ENCODE measurements at places on chromosomes 3 and 15. TPM values are rescaled to one million over a fixed set of nuclear protein-coding genes. Genes with fewer than 3 reads are reported as not detected.

LIPC gene
- 1.0 TPM for total RNA-seq

CHST14 gene
- 15.9 TPM for total RNA-seq

ARL14 gene
- total RNA-seq: not detected

SKOR1 gene
- total RNA-seq: 0.41 TPM

SHC4 gene
- total RNA-seq: 0.68 TPM

EXOSC7 gene
- total RNA-seq: 32.9 TPM

GOLGA8K gene
- total RNA-seq: 1.9 TPM

FAM174B gene
- total RNA-seq: 57.7 TPM

LOXL1 gene
- 7.6 TPM for total RNA-seq

PP2D1 gene
- total RNA-seq: not detected

EIF1B gene
- total RNA-seq: 55.5 TPM

SLC22A13 gene
- 0.32 TPM for total RNA-seq

- no peak for DNase-seq
- no peaks in the 10 kb centered on the region for H3K4me1 ChIP-seq
- H3K4me3 ChIP-seq: no peak overlapping the region
- H3K27ac ChIP-seq: no peak overlapping the region
- H3K27me3 ChIP-seq: no peaks in the 10 kb centered on the region
- H3K36me3 ChIP-seq: peaks cover 13% of the 10 kb centered on the region
Measured at GRCh38 chr3:88166419-88166971, 16.7 kb downstream of the C3orf38 start.

DNA sequence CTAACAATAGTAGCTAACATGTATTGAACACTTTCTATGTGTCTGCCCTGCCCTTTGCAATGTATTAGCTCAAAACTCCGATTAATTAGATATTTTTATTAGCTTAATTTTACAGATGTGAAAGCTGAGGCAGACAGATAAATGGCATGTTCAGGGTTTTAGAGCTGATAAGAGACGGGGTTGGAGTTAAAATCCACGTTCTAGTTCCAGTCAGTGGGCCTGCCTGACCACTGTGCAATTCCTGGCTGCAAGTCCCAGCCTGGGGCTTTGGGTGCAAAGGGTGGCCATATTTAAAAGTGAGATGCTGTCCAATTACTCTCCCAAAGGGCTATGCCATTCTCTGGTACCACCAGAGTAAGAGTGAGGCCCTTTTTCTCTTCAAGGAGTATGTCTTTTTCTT, 33.2 kb downstream of the FOXL2 start:
- no peaks in the 10 kb centered on the region for H3K36me3 ChIP-seq
- no peak for DNase-seq
- H3K4me3 ChIP-seq: no peak overlapping the region
- H3K27me3 ChIP-seq: no peaks in the 10 kb centered on the region

GRCh38 chr3:54251705-54252104, 129.4 kb downstream of the CACNA2D3 start:
- H3K27me3 ChIP-seq: no peaks in the 10 kb centered on the region
- H3K36me3 ChIP-seq: no peaks in the 10 kb centered on the region
- H3K4me3 ChIP-seq: no peak overlapping the region
- H3K4me1 ChIP-seq: no peaks in the 10 kb centered on the region
- no peak for DNase-seq
- no peak overlapping the region for H3K27ac ChIP-seq

DNA sequence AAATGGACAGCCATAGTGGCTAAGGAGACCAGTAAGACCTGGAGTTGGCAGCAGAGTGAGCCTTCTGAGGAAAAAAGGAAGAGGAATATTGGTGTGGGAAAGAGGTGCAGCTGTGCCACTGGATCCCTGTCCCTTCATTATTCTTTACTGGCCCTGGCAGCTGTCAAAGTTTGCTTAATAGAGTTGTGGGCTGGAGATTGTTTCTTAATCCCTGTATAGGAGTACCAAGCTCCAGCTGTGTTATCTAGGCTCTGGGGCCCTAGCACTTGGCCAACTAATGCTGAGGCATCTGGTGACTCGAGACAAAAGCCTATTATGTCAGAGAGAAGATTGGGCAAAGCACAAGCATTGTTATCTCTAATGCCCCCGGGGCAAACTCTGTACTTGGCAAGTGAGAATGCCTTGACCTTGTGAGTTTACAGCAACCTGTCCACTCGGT, 61.4 kb downstream of the ZNF609 start:
- H3K4me3 ChIP-seq: no peak overlapping the region
- H3K4me1 ChIP-seq: peaks cover 27% of the 10 kb centered on the region
- no peaks in the 10 kb centered on the region for H3K27me3 ChIP-seq
- no peak for DNase-seq
- no peaks in the 10 kb centered on the region for H3K36me3 ChIP-seq

- H3K4me1 ChIP-seq: peaks cover 48% of the 10 kb centered on the region
- H3K27ac ChIP-seq: peak overlapping the region; percentile 94
- peak; percentile 57 for DNase-seq
- no peaks in the 10 kb centered on the region for H3K36me3 ChIP-seq
Measured at GRCh38 chr15:70762469-70763119, 764 bp downstream of the UACA start.

GRCh38 chr3:179775416-179776122, 122.7 kb downstream of the USP13 start:
- no peak overlapping the region for H3K4me3 ChIP-seq
- no peak for DNase-seq
- H3K4me1 ChIP-seq: no peaks in the 10 kb centered on the region
- H3K27ac ChIP-seq: no peak overlapping the region
- no peaks in the 10 kb centered on the region for H3K27me3 ChIP-seq
- no peaks in the 10 kb centered on the region for H3K36me3 ChIP-seq

GRCh38 chr15:37995461-37996347, 61.3 kb downstream of the TMCO5A start:
- no peak for DNase-seq
- H3K4me1 ChIP-seq: no peaks in the 10 kb centered on the region
- no peaks in the 10 kb centered on the region for H3K36me3 ChIP-seq
- H3K27ac ChIP-seq: no peak overlapping the region
- no peak overlapping the region for H3K4me3 ChIP-seq

DNA sequence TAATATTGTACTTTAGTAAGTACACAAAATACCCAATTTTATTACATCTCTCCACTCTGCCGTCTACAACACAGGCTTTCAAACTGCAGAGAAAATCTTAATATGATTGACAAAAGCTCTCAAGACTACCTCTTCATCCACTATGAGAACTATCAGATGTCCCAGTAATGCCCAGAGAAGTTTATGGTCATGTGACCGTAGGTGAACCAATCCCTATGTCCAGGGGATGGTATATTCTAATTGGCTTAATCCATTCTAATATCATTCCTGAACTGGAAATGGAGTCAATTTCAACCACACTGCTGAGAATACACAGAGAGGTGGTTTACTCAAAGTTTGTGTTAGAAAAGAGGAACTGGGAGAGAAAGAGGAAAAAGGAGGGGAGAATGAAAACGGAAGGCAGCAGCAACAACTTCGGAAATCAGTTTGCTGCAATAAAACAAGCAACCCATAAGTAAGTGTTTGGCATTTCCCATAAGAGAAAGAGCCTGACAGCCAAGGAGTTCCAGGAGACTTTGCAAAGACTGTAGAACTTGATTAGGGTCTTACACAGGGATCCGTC, 7.3 kb downstream of the SST start:
- H3K36me3 ChIP-seq: no peaks in the 10 kb centered on the region
- H3K4me1 ChIP-seq: no peaks in the 10 kb centered on the region
- no peak overlapping the region for H3K4me3 ChIP-seq
- DNase-seq: no peak
- no peak overlapping the region for H3K27ac ChIP-seq
- H3K27me3 ChIP-seq: no peaks in the 10 kb centered on the region

GRCh38 chr3:72903004-72903403, 15.2 kb downstream of the GXYLT2 start:
- no peaks in the 10 kb centered on the region for H3K27me3 ChIP-seq
- H3K27ac ChIP-seq: no peak overlapping the region
- no peak for DNase-seq
- H3K36me3 ChIP-seq: no peaks in the 10 kb centered on the region
- H3K4me1 ChIP-seq: no peaks in the 10 kb centered on the region

DNA sequence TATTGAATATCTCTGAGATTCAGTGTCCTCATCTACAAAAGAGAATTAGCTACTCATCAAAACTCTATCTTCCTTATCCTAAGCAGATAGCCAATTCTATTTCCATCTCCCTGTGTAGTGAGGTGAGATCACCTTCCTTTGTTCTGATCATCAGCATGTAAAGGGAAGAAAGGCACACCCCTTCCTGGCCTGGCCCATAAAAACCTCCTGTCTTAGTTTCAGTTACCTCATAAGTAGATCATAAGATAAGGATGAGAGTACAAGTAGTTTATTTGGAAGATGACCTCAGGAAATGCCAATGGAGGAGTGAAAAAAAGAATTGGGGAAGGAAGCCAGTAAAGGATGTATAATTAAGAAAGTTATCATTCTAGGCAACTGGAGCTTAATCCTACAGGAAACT, 114.5 kb upstream of the GADL1 start:
- H3K4me1 ChIP-seq: peaks cover 10% of the 10 kb centered on the region
- H3K36me3 ChIP-seq: no peaks in the 10 kb centered on the region
- no peaks in the 10 kb centered on the region for H3K27me3 ChIP-seq
- no peak for DNase-seq
- H3K27ac ChIP-seq: no peak overlapping the region
- no peak overlapping the region for H3K4me3 ChIP-seq

- H3K4me3 ChIP-seq: no peak overlapping the region
- no peaks in the 10 kb centered on the region for H3K4me1 ChIP-seq
- H3K27me3 ChIP-seq: no peaks in the 10 kb centered on the region
- peaks cover 22% of the 10 kb centered on the region for H3K36me3 ChIP-seq
Measured at GRCh38 chr15:48478581-48478980, 147.4 kb downstream of the DUT start.

GRCh38 chr15:46576646-46577395, 942.0 kb downstream of the SQOR start:
- H3K4me3 ChIP-seq: no peak overlapping the region
- H3K27ac ChIP-seq: no peak overlapping the region
- H3K36me3 ChIP-seq: no peaks in the 10 kb centered on the region
- DNase-seq: no peak
- H3K27me3 ChIP-seq: no peaks in the 10 kb centered on the region

DNA sequence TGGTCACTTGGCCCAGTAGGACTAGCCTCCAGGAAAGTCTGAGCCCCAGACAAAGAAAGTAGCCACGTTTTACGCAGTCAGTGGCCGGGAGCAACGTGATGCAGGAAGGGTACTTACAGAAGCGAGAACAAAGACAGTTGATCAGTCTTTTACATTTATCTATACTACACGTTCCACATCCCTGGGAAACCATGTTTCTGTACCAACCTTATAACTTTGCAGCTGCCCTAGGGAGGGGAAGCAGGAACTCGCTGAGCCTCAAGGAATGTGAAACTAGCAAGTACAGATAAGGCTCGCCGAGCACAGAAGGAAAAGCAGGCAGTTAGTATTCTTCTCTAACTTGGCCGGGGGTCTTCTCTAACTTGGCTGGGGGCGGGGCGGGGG, 3.4 kb upstream of the KNL1 start:
- H3K27me3 ChIP-seq: no peaks in the 10 kb centered on the region
- DNase-seq: no peak
- H3K4me3 ChIP-seq: no peak overlapping the region

DNA sequence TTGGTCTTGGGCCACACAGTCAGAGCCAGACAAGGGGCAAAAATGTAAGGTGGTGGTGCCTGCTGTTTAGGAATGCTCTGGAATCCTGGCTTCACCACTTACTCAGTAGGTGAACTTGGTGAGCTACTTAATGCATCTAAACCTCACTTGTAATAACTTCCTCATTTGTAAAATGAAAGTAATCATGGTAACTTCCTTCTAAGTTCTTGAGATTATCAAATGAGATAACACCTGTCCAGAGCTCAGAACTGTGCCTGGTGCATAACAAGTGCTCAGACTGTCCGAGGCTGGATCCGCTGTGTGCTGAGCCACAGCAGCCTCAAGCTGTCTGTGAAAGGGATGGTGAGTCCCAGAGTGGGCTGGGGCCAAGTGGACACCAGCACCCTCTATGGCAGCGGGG, 62.8 kb upstream of the KY start:
- H3K27me3 ChIP-seq: no peaks in the 10 kb centered on the region
- no peak overlapping the region for H3K4me3 ChIP-seq
- H3K4me1 ChIP-seq: no peaks in the 10 kb centered on the region
- no peaks in the 10 kb centered on the region for H3K36me3 ChIP-seq

DNA sequence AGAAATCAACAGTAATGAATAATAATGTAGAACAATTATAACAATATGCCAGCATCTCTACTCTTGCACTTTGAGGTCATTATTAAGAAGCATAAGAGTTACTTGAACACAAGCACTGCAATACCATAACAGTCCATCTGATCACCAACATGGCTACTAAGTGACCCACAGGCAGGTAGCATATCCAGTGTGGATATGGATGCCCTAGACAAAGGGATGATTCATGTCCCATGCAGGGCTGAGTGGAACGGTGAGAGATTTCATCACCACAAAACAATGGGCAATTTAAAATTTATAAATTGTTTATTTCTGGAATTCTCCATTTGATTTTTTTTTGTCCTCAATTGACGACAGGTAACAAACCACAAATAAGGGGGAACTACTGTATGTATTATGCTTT, 107.7 kb upstream of the TSC22D2 start:
- no peak for DNase-seq
- H3K27me3 ChIP-seq: no peaks in the 10 kb centered on the region
- H3K27ac ChIP-seq: no peak overlapping the region
- no peak overlapping the region for H3K4me3 ChIP-seq
- no peaks in the 10 kb centered on the region for H3K36me3 ChIP-seq

DNA sequence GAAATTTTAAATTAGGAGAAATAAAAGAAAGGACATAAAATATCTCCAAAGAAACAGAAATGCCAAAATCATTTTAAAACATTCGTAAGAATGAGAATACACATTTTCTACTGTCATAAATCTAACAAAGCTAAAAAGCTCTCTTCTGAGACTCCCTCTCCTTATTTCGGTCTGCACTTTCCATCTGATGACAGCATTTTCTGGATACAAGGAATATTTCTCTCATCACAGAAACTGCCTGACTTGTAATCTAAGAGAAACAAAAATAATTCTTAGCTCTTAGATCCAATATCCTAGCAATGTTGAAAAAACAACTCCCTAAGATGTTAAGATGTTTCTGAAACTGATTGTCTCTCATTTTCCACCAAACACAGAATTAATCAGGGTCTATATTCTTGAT, 93.5 kb downstream of the PEAK1 start:
- no peak overlapping the region for H3K27ac ChIP-seq
- no peaks in the 10 kb centered on the region for H3K36me3 ChIP-seq
- DNase-seq: no peak

DNA sequence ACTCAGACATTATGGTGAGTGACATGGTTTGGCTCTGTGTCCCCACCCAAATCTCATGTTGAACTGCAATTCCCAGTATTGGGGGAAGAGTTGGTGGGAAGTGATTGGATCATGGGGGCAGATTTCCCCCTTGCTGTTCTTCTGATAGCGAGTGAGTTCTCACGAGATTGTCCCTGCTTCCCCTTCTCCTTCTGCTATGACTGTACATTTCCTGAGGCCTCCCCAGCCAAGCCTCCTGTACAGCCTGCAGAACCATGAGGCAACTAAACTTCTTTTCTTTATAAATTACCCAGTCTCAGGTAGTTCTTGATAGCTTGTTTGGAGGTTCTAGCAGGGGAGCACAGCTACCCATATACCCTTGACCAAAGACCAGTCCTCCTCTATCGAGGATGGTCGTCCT, 45.9 kb downstream of the ADAM10 start:
- H3K4me3 ChIP-seq: no peak overlapping the region
- DNase-seq: no peak
- peaks cover 7% of the 10 kb centered on the region for H3K36me3 ChIP-seq
- H3K4me1 ChIP-seq: no peaks in the 10 kb centered on the region
- H3K27ac ChIP-seq: no peak overlapping the region
- no peaks in the 10 kb centered on the region for H3K27me3 ChIP-seq

GRCh38 chr3:72756900-72757299, 91.3 kb downstream of the SHQ1 start:
- no peak for DNase-seq
- H3K27me3 ChIP-seq: no peaks in the 10 kb centered on the region
- no peak overlapping the region for H3K27ac ChIP-seq
- H3K36me3 ChIP-seq: no peaks in the 10 kb centered on the region
- H3K4me3 ChIP-seq: no peak overlapping the region
